ENCODE measurements at places on chromosomes 2 and 18. TPM values are rescaled to one million over a fixed set of nuclear protein-coding genes. Genes with fewer than 3 reads are reported as not detected.

Gene TUBA3E
- polyA plus RNA-seq: 0.04 TPM

DNA sequence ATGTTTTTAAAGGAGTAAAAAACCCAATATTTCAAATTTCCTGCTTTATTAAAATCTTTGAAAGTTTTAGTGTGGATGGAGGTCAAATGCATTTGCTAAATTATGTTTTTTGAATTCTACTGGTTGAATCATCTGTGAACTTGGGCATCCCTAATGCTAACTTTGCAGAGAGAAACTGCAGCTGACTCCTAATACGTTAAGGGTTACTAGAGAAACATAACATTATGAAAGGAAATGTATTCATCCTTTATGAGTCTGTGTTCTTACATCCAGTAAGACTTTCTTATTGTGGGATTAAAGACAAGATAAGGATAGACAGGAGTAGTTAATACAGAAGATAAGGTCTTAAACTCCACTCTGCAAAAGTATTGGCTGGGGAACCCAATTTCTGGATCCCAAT, 140.6 kb downstream of the FAM124B start:
- DNase-seq: no peak

DNA sequence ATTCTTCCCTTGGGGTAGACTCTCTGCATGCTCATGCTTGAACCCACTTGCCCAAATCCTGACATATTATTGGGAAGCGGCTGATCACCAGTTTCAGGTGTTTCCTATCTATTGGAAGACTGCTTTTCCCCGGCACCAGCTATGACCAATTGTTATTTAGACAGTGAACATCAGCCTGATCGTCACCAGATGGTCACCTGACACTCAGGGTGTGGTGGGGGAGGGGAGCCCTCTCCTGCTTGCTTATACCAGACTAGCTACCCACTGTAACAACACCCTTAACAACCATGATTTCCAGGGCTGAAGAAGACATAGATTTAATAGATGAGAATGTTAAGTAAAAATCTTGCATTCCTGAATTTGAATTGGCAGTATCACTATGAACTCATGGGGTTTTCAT, 44.3 kb downstream of the RBM43 start:
- DNase-seq: no peak

DNA sequence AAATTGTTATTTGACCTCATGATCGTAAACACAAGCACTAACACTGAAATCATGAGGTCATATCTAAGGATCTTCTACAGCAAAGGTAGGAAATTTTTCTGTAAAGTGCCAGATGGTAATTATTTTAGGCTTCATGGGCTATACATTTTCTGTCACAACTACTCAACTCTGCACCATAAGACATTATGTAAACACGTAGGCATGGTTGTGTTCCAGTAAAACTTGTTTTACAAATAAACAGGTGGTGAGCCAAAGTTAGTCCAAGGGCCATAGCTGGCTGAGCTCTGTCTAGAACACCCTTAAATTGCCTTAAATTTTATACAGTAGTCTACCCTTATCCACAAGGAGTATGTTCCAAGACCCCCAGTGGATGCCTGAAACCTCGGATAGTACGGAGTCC, 147.3 kb upstream of the CYP1B1 start:
- no peak for DNase-seq

GRCh38 chr2:100818606-100819369, 1.2 kb upstream of the NPAS2 start:
- DNase-seq: peak; percentile 82

GRCh38 chr2:180980943-180981911, 822 bp downstream of the UBE2E3 start:
- peak; percentile 29 for DNase-seq
